Ascending aorta (tissue), 2 donors: ENCODE measurements at places on chromosomes 4 and X.

GRCh38 chrX:107537815-107538214 lies 88.4 kb downstream of the FRMPD3 start:
- no peak for DNase-seq

GRCh38 chr4:71498625-71499024 lies 159.8 kb downstream of the SLC4A4 start:
- no peak for DNase-seq

- no peak for DNase-seq
Measured at GRCh38 chr4:84574069-84574720, 8.7 kb upstream of the CDS1 start.

- no peak for DNase-seq
Measured at GRCh38 chr4:159284113-159284512, 181.2 kb downstream of the RAPGEF2 start.
